ENCODE measurements at places on chromosomes 16 and 17.

GRCh38 chr16:47774661-47775060, 313.5 kb downstream of the PHKB start:
- DNase-seq, result no peak

DNA sequence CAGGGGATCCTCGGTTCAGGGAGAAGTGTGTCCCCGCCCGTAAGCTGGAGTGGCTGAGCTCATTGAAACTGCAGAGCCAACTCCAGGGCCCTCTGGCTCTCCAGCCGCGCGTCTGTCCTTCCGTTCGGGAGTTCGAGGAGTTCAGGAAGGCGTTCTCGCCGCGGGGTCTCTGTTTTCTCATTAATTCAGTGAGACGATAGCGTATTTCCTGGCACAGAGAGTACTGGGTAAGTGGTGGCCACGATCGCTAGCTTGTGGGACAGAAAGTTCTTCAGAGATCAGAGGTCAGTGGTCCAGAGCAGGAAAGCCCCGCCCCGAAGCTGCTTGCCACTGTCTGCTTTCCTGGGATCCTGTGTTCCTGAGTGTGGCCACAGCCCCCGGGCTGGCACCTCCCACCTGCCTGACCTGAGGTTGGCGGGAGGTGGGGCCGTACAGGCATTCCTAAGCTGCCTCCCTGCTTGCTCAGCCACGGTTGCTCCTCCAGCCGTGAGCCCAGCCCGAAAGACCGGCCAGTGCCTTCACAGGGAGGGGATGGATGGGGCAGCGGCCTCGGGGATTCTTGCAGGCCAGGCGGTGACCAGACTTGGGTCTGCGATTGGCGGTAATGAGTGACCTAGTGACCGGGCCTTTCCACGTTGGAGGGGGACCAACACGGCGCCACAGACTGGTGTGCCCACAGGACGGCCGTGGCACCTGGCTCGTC, 8.9 kb downstream of the BAIAP2 start:
- DNase-seq, result no peak

GRCh38 chr17:32798938-32799337, 78.0 kb downstream of the MYO1D start:
- no peak for DNase-seq

GRCh38 chr16:85157372-85157771, 45.1 kb upstream of the CIBAR2 start:
- no peak for DNase-seq

DNA sequence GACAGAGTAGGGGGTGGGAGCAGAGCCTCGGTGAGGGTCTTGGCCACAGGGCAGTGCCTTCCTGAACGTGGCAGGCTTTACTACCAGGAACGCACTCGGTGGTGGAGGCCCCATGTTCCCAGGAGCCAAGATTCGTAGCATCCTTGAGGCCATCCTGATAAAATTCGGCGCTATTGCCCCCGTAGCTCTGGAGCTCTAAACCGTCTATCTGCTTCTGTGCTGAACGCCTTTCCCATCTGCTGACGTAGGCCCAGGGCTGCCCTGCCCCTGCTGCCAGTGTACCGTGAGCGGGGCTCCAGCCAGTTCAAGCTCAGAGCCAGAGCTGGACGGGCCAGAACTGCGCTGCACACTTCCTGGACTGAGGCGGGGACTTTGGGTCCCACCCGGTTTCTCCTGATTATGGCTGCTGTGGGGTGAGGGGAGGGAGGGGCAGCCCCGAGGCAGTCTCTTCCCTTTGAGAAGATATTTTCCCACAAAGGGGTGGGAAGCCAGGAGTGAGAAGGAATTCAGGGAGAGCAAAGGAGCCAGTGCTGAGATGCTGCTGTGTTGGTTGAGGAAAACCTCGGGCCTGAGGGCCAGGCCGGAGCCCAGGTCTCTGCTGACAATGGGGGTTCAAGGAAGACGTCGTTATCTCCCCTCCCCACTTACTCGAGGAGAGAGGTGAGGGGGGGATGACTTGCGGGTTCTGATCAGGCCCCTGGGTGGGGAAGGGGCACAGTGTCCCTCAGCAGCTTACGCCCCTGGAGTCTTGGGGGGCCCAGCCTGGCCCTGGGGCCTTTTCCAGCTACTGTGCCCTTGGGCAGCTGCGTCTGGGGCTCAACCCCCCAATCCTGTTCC, 29.4 kb downstream of the OR1D5 start:
- no peak for DNase-seq

GRCh38 chr17:56870081-56870651, 36.2 kb downstream of the DGKE start:
- DNase-seq, result no peak

GRCh38 chr17:51445946-51446345, 185.6 kb downstream of the UTP18 start:
- no peak for DNase-seq

DNA sequence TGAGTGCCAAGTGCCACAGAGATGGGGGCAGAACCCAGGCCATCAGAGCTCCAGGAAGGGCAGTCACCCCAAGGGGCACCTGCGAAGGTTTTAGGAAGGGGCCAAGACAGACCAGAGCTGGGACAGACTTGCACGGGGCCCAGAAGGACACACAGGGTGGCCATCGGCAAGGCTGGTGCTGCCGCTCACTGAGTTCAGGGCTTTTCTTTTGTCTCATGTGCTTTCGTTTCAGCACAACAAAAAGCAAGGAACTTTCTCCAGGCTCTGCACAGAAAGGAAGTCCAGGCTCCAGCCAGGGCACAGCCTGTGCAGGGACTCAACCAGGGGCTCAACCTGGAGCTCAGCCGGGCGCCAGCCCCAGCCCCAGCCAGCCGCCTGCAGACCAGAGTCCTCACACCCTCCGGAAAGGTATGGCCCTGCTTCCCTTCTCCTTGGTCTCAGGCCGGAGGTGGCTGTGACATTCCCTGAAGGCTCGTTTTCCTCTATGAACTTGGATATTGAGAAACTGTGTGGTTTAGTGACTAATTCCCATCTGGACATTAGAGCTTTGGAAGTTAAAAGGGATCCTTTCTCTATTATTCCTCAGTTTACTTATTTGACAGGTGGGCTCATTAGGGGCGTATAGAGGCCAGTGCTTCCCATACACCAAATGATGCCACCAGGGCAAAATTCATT, 37.9 kb downstream of the ELAC2 start:
- DNase-seq, result no peak

GRCh38 chr17:61875285-61875684, 12.0 kb upstream of the BRIP1 start:
- no peak for DNase-seq

DNA sequence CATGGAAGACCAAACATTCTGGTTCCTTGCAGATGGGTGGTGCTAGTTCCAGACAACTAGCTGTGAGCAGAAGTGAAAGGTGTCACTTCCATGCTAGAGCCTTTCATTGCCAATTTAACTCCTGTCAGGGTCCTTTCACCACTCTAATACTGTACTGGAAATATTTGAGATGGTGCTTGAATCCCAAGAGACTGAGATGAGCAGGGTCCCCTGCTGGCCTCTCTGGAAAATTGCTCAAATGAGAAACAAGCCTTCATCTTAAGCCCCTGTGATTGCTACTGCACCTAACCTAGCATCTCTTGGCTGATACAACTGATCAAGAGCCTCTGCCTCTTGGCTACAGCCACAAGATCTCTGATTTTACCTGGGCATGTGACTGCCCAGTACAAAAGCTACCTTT, 7.4 kb upstream of the VAC14 start:
- DNase-seq, result no peak

- DNase-seq, result no peak
These were observed at the start of gene MT1H for GRCh38 chr16:56669005-56669839. Gene MT1H, plus strand, starts transcription at chr16:56669814. Its CDS starts 71 bp downstream, at chr16:56669885.

DNA sequence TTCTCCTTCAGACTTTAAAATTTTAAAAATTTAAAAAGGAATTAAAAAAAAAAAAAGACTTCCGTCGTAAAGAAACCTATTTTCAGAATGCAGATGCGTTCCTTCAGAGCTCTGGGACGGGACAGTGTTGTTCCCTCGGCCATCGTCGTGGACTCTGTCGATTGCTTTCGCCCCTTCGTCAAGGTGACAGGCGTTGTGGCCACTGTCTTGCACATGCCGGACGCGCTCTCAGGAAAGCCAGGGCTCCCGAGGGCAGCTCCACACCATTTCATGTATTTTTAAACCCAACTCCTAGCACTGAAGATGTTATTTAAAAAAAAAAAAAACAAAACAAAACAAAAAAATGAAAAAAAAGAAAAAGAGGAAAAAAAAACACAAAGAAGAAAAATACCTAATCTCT, 22.3 kb downstream of the TMC6 start:
- DNase-seq, result no peak

- DNase-seq, result no peak
These were observed 11.9 kb upstream of the GSDMA start for GRCh38 chr17:39950871-39951348.

GRCh38 chr16:80900593-80900954, 96.2 kb upstream of the CDYL2 start:
- DNase-seq, result no peak

DNA sequence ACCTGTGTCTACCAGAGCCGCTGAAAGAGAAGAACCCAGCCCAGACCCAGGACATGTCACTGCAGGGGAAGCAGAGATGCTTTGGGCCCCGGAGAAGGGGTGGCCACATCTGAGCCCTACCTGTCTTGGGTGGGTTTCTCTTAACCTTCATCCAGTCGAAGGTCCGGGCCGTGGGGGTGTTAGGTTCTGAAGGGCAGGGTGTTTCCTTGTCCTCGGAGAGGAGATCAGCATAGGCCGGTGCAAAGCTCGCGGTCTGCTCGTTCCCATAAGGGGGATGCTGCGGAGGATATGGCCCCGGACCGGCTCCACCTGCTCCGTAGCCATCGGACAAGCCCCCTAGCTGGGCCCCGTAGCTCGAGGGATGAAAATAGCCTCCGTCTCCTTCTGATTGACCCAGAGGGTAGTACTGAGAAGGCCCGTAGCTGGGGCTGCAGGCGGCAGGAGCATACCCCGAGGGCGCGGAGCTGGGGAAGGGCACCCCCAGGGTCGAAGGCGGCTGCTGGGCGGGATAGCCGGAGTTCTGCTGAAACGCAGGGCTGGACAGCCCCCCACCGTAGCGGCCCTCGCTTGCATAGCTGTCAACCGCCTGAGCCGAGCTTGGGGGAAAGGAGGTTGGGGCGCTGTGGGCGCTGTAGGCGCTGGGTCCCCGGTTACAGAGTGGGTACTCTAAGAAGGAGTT, 464 bp downstream of the HOXB1 start:
- no peak for DNase-seq

GRCh38 chr16:54812229-54812628, 118.4 kb upstream of the IRX5 start:
- DNase-seq, result no peak

DNA sequence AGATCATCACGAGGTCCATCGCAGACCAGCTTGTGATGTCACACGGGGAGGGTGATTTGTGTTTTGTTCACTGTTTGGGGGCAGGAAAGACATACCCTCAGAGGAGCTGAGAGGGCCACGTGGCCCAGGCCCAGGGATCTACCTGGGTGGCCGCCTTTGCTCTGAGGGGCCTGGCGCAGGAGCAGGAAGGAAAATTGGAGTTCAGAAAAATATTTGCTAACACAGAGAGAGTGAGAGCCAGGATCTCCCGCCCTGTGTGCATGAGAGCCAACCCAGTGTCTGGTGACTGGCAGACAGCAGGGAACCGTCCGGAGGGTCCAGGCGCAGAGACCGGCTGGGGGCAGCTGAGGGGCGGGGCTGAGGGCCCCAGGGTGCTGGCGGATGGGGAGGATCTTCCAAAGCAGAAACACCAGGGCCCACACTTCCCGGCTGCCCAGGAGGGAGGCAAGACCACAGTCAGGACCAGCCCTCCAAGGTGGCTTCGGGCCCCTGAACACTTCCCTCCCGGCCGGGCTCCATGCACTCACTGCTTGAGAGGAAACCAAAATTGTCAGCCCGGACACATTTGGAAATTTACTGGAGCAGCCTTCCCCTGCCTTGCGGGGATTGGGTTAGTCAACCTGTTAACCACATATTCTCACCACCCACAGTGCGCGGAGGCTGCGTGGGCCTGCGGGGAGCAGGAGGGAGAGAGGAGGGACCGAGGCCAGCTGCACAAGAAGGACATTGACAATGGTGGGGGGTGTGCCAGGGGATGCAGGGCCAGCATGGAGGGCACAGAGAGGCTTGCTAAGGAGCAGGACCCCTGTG, 52.6 kb downstream of the RBFOX3 start:
- DNase-seq, result no peak

GRCh38 chr16:80710918-80711317, 93.5 kb downstream of the CDYL2 start:
- no peak for DNase-seq

- DNase-seq, result no peak
These were observed 17.0 kb upstream of the NTN1 start for GRCh38 chr17:9004132-9004960.

DNA sequence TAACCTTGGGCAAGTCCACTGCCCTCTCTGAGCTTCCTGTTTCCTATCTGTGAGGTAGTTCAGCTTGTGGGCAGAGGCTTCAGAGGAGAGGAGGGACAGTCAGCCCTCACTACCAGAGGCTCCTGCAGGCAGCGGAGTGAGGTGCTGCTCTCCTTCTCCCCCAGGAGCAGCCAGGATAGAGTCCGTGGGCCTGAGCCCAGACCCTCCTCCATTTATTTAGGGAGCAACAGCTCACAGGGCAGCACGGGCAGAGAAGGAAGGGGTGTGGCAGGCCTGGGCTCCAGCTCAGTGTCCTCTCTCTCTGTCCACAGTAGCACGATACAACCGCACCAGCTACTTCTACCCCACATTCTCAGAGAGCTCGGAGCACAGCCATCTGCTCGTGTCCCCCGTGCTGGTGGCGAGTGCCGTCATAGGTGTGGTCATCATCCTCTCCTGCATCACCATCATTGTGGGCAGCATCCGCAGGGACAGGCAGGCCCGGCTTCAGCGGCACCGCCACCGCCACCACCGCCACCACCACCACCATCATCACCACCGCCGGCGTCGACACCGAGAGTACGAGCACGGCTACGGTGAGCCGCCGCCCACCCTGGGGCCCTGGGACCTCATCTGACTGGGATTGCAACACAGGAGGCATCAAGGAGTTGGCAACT, 42.3 kb downstream of the BEAN1 start:
- DNase-seq, result no peak

DNA sequence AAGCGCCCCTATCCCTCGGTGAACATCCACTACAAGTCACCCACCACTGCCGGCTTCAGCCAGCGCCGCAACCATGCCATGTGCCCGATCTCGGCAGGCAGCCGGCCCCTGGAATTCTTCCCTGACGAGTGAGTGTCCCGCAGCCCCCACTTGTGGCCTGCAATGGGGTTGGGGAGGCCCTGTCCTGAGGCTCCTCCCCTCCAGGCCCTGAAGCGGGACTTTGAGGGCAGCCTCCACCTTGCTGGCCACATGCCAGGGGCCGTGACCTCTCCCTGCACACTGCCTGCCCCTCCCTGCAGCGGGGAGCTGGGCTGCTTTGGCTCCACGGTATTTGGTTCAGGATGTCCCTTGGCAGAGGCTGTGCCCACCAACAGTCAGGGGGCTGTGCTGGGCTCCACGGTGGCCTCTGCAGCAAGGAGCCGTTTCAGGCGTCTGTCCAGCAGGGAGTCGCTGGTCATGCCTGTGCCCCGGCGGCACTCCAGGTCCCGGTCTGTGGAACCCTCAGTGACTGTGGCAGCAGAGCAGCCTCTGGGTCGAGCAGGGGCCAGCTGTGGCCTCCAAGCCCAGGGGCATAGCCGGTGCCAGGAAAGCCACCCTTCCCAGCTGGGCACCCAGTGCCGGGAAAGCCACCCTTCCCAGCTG, 8.3 kb downstream of the NME3 start:
- no peak for DNase-seq

- no peak for DNase-seq
These were observed 34.7 kb downstream of the ADCY9 start for GRCh38 chr16:4081521-4082021.

Data from NCI-H446 treated with DMSO at 0.1 percent for 48 hours (cell line).